ENCODE measurements at places on chromosomes 2 and 18.
A peak's percentile ranks its signal among the peaks of the same experiment; 100 is the strongest.

DNA sequence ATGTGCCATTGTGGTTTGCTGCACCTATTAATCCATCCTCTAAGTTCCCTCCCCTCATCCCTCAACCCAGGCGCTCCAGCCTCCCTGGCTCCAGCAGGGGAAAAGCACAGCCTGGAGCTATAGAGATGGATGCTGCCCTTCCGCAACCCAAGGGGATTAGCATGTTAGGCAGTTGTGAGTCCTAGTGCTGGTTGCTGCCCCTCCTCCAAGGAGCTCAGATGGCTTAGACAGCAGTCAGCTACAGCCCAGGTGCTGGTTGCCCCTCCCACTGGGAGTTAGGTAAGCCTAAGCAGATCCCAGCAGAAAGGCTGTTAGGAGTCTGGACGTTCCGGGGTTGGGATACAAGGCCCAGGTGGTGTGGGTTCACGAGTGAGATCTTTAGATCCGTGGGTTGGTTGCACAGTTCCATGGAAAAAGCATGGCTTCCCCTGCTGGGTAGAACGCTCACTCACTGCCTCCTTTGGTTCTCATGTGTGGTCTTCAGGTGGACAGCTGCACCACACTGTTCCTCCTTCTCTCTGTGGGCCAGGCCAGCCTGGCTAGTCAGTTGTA is 446.1 kb downstream of the ZNF804A start:
- DNase-seq, result no peak

DNA sequence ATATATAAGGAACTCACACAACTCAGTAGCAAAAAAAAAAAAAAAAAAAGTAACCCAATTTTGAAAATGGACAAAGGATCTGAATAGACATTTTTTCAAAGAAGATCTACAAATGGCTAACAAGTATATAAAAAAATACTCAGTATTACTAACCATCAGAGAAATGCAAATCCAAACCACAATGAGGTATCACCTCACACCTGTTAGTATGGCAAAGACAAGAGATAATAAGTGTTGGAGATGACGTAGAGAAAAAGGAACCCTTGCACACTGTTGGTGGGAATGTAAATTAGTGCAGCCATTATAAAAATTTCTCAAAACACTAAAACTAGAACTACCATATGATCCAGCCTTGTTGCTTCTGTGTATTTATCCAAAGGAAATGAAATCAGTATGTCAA is 5.8 kb upstream of the CNDP1 start:
- DNase-seq, result no peak

DNA sequence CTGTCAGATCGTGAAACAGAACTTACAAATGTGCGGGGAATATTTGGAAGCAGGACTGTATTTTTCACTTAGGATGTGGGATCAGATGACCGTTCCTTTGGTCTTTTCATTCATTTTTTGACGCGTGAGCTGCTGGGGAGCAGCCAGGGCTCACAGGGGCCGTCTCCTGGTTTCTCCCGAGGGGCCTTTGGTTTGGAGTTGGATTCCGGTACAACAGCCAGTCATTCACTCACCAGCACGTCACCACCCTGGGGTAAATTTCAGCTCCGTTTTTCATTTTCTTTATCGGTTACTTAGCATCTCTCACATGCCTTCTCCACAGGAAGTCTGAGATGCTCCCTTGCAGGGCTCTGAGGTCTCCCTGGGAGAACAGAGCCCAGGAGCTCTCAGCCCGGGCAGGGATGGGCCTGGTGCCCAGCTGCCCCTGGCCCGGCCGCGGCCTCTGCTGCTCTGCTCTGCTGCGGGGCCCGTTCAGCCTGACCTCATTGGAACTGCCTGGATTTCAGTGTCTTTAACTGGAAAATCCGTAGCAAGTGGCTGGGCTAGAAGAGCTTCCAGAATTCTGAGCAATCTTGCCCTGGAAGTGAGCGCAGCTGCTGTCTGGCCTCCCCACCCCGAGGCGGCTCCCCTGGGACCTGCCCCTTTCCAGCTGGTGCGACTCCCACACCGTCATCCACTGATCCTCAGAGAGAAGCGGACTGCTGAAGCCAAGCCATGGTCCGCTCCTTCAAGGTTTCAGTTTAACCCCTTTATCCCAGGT is 335.6 kb downstream of the EIPR1 start:
- no peak for DNase-seq

DNA sequence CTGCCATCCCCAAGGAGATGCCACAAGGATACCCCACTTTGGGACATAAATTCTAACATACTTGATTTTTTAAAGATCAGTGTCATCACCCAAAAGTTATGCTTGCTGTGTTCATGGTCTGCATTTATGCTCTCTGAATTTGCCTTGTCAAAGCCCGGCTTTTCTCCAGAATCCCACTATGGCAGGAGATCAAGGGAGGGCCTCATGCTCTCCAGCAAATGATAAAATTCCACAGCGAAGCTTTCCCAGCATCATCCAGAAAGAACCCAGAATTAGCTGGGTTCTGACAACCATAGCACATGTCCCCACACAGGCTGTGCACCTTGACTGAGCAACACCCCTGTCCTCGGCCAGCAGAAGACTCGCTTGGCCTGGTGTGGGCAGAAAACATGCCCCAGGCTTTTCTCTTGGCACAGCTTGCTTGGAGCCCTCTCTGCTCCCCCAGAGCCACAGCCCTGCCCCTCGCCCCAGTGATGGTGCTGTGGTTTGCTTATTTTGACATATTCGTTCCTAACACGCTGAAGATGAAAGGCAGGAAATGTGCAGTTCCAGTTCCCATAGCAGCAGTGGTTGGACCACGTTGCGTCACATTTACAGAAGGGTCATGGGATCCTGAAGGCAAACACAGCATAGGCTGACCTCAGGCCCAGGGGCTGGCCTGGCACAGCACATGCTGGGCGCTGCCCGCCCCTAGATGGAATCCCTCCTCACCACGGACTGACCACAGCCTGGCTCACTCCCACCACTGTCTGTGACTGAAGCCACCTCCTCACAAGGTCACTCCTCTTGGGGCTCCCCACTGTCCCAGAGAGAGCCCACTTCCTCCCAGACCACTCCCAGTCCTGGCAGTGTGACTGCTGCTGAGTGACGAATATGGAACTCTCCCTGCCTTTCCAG is 14.1 kb upstream of the CHRNA1 start:
- DNase-seq, result no peak

DNA sequence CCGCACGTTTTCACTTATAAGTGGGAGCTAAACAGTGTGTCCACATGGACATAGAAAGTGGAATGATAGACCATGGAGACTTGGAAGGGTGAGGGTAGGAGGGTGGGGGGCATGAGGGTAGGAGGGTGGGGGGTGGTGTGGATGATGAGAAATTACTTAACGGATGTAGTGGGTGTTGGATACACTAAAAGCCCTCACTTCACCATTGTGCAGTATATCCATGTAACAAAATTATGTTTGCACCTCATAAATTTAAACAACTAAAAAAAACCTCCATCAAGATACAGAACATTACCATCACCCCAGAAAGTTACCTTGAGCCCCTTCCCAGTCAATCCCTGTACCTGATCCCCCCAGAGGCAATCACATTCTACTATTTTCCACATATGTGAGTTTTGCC is 26.2 kb downstream of the HK2 start:
- DNase-seq, result no peak

GRCh38 chr2:179936141-179936540 is 71.0 kb downstream of the CWC22 start:
- no peak for DNase-seq

GRCh38 chr18:8045884-8046281 is 478.8 kb downstream of the PTPRM start:
- DNase-seq, result no peak

- DNase-seq, result no peak
These were observed 2.8 kb downstream of the IL1F10 start for GRCh38 chr2:113070606-113070975.

- no peak for DNase-seq
These were observed 63.7 kb upstream of the ITGA4 start for GRCh38 chr2:181393472-181393871.

GRCh38 chr18:33751613-33752221 is 173.7 kb downstream of the ASXL3 start:
- peak; percentile 33 for DNase-seq

GRCh38 chr2:181389524-181389923 is 67.7 kb upstream of the ITGA4 start:
- no peak for DNase-seq

DNA sequence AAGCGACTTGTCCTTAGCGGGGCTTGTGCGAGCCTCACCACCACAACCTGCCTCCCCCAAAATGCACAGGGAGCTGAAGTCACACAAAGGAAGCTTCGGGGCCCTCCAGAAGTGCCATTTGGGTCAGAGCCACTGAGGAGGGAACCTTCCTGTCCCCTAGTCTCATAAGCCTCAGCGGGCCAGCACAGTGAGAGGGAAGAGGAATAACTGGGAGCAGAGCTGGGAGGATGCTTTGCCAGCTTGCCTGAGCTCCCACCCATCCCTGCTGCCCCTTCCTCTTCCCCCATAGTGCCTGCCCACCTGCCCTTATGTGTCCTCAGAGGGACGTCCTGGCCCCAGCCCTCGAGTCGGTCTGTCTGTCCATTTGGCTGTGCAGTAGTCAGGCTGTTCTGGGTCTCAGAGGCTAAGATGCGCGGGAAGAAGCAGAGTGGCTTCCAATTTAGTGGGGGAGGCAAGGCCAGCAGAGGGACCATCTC is 51.8 kb upstream of the GPR17 start:
- no peak for DNase-seq

GRCh38 chr2:60306267-60306861 is 247.1 kb downstream of the BCL11A start:
- no peak for DNase-seq

DNA sequence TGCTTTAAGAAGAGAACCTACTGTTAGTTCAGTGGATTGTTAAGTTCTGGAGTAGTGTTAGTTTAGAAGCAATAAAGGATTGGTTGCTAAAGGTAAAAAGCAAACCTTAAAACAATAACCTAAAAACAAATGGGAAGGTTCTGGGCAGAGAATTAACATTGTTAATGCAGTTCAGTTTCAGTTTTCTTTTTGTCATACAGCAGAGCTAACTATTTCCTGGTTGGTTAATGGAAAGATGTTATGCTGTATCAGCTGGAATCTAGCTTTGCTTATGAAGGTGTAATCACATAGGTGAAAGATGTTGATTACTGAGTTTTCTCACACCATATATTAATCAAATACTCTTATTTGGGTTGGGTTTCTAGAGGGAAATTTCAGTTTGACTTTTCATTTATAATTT is 23.8 kb downstream of the SMAD4 start:
- no peak for DNase-seq

DNA sequence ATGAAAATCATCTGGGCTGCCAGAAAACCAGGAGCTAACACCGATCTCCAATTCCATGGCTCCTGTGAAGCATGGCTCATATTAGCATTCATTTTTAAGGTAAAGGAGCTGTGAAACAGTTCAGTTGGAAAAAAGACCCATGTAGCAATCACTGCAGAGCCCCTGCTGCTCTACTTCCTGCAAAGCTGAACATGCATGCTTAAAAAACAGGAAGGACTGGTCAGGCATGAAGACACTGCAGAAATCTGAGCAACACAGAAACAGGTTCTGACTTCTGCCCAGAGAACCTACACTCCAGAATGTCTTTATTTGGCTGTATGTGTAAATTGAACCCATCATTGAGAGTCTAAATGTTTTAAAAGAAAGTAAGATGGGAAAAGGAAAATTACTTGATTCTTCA is 950.6 kb downstream of the DCDC2C start:
- no peak for DNase-seq

DNA sequence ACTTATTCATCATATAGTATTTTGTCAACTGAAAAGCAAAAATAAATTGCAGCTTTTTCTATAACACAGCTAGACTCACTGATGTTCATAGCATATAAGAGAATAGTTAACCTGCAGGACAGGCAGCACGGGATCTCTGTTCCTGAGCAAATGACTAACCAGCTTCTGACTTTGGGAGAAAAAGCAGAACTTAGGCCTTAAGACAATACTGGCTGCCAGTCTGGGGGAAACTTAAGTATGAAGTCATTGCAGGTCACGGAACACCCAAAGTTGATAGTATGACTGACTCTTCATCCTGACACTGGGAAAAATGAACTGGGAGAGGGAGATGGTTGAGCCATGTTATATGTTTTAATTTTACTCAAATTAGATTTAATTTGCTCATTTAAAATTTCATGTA is 113.0 kb downstream of the DPP4 start:
- DNase-seq, result no peak

- DNase-seq, result no peak
These were observed 282 bp upstream of the PUS10 start for GRCh38 chr2:61018318-61018755.

DNA sequence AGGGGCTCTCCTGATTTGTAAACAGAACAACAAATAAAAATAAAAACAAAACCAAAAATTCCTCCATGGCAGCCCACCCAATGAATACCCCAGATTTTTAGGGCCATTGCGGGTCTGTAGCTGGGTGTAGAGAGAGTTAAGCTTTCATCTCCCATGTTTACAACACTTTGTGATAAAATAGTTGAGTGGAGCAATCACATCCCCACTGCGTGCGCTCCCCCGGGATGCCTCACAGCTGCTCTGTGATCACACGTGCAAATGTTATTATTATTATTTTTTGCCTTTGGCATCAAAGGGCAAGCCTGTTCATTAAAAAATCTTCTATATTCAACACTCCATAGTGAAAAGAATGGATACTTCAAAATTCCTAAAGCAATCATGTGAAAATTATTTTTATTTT is 118.0 kb downstream of the MBP start:
- DNase-seq, result no peak

- DNase-seq, result no peak
These were observed 82.5 kb downstream of the TCF7L1 start for GRCh38 chr2:85215448-85216401.

DNA sequence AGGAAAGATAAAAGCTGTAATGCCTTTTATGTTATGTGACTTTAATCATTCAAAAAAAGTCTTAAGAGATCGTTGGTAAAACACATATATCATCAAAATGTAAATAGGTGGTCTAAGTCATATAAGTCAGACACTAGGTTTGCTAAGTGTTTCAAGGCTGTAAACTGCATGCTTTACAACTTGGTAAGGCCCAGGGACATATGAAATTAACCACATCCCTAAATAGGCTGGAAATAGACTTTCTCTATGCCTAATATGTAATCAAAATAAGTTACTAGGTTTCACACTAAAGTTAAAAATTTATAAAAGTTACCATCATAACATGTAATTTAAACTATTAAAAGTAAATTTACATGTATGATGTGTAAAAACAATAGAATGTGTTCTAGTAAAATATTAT is 946.3 kb upstream of the LRATD1 start:
- no peak for DNase-seq

Measured in NCI-H187 (cell line).